ENCODE measurements at places on chromosomes 4 and X.

- no peak for DNase-seq
Observed at GRCh38 chr4:6526671-6527091, 48.3 kb upstream of the MAN2B2 start.

- DNase-seq = no peak
Observed at GRCh38 chrX:53449632-53450031, 15.5 kb upstream of the HSD17B10 start.

GRCh38 chr4:87092389-87093141 is 127.9 kb downstream of the KLHL8 start:
- no peak for DNase-seq

- no peak for DNase-seq
Observed at GRCh38 chr4:71941001-71941400, 90.8 kb upstream of the NPFFR2 start.

DNA sequence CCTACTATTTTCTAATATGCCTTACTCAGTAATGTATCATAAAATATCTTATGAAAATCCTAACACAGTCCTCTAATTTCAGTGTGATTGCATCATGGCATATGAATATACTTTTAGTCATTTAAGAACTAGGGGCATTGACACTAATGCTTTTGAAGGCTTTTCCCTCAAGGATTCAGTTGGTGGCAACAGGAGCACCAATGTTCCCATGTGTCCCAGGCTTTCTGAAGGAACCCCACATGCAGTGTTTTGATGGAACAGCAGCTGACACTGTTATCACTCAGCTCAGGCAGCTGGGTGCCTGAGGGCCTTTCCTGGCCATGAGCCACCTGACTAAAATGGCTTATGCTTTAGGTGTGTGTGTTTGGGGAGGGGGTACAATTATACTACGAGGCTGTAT is 348.3 kb downstream of the ARHGAP24 start:
- no peak for DNase-seq

DNA sequence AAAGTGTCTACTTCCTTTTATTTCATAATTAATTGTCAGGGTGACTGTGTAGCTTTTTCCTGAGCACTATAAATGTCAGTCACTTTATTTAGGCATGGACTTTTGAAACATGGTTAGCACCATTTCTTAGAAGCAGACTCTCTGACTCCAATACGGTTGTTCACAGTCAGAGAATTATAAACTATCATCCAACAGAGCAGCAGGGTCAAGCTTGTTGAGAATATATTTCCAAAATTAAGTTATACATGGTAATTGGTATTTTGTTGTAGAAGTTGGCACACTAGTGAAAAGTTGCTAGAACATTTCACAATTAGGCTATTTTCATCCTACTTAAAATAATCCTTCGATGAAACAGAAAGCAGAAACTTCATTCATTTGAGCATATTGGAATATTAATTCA is 1155.5 kb upstream of the IGFBP7 start:
- DNase-seq = no peak

Data from stimulated activated CD8-positive, alpha-beta memory T cell treated with anti-CD3 and anti-CD28 coated beads, Interleukin-4, amount 100 ng/mL, for 1 hour (primary cell).